ENCODE measurements at places on chromosomes 13 and 19.
A peak's percentile ranks its signal among the peaks of the same experiment; 100 is the strongest.

- no peak for DNase-seq
Measured at GRCh38 chr19:5292822-5293611, 47.6 kb downstream of the PTPRS start.

DNA sequence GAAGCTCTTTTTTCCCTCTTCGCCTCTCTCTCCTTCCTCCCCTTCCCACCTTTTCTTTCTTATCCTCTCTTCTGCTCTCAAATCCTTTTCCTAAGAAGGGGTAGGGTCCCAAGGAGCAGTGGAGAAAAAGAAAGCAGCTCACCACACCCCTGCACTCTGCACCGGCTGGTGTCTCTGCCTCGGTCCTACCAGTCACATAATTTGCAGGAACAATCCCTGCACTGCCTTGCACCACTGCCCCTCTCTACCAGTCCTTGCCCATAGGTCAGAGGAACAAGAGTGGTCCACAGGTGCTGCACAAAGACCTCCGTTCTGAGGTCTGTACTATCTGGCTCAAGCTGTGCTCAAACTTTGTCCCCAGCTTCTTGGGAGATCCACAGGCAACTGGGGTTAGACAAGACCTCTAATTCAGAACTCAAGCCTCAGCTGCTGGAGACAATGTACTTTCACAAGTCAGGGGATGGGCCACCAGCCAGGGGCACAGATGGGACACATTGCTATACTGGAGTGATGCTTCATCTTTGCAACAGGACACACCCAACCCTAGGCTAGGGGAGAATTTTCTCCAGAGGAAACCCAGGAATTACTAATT is 125.4 kb upstream of the ZNF507 start:
- DNase-seq, result no peak

- DNase-seq, result no peak
Measured at GRCh38 chr13:65540175-65540574, 1690.0 kb downstream of the PCDH9 start.

DNA sequence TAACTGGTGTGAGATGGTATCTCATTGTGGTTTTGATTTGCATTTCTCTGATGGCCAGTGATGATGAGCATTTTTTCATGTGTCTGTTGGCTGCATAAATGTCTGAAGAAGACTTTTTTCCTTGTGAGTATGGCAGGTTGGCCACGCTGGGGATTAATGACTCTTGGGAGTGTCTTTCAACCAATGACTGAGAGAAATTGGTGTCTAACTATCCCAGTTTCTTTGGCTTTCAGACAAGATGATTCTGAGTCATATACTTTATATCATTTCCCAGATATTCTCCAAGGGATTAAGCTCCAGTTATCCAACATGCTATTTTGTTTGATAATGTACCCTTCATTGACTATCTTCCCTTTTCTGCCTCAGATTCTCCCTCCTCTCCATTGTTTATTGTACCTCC is 35.5 kb upstream of the CSNK1A1L start:
- DNase-seq, result no peak

GRCh38 chr19:35000647-35001501 is 751 bp downstream of the GRAMD1A start:
- no peak for DNase-seq

DNA sequence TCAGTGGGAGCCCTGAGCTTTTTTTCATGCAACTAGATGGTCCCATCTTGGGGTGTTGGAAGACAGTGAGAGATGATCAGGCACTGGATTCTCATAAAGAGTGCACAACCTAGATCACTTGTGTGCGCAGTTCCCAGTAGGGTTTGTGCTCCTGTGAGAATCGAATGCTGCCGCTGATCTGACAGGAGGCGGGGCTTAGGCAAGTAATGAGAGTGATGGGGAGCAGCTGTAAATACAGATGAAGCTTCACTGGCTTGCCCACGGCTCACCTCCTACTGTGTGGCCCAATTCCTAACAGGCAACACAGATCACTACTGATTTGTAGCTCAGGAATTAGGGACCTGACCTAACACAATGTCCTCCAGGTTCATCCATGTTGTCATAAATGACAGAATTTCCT is 43.6 kb upstream of the UBAC2 start:
- no peak for DNase-seq

GRCh38 chr19:13441810-13442512 is 64.3 kb downstream of the CACNA1A start:
- no peak for DNase-seq

- no peak for DNase-seq
Measured at GRCh38 chr13:93420887-93421286, 194.3 kb downstream of the GPC6 start.

- no peak for DNase-seq
Measured at GRCh38 chr13:51549593-51549992, 34.7 kb upstream of the WDFY2 start.

DNA sequence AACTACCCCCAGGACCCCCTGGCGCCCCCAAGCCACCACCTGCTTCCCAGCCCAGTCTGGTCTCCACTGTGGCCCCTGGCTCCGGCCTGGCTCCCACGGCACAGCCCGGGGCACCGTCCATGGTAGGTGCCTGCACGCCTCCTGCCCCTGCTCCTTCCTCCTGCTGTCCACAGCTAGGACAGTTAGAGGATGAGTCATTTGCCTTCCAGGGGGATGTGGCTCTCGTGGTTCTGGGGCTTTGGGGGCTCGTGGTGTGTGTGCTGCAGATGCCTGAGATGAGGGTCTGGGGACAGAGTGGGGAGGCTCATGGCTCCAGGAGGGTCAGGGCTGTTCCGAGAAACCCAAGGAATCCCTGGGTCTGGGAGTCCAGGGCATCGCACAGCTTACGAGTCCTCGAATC is 12.7 kb downstream of the MED25 start:
- DNase-seq, result no peak

DNA sequence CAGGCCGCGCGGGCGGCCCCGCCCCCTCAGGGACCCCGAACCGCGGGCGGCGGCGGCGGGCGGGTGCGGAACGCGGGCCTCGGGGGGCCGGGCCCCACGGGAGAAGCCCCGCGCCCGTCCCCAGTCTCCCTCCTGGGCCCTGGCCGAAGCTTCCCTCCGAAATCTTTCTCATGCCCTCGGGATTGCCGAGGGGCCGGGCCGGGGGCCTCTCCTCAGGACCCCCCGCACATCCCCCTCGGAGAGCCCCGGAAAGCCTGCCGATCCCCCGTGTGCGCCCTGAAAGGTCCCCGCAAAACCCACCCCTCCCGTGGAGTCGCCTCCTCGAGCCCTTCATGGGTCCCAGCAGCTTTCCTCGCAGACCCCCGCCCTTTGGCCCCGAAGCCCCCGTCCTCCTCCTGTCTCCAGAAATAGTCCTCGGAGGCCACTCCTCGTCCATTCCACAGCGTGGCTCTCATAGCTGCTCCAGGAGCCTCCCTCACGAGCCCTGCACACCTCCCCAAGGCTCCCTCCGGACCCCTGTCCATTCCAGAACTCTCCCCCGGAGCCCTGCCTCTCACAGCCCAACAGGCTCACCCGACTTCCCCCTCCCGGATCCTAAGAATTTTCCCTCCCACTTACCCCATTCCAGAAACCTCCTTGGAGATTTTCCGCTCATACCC is 555 bp downstream of the SAMD4B start:
- no peak for DNase-seq

DNA sequence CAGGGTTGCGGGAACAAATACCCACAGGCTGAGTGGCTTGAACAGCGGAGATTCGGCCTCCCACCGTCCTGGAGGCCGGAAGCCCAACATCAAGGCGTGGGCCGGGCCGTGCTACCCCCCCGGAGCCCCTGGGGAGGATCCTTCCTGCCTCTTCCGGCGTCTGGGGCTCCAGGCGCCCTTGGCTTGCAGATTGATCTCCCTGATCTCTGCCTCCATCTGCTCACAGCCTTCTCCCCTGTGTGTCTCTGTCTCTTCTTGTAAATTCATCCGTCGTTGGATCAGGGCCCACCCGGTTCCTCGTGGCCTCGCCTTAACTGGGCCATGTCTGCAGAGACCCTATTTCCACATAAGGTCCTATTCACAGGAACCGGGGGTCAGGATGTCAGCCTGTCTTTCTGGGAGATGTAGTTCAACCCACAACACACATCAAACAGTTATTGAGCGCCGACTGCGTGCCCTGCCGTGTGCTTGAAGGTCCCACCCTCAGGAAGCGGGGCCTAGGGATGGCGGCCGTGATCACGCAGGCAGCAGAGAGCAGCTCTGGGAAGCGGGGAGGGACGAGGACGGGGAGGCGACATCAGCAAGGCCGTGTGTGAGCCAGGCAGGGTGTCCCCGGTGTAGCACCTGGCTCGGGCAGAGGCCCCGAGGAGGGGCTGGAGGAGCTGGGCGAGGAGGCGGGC is 21.3 kb downstream of the HCN2 start:
- no peak for DNase-seq

- no peak for DNase-seq
Measured at GRCh38 chr19:33684538-33685232, 62.9 kb downstream of the CHST8 start.

DNA sequence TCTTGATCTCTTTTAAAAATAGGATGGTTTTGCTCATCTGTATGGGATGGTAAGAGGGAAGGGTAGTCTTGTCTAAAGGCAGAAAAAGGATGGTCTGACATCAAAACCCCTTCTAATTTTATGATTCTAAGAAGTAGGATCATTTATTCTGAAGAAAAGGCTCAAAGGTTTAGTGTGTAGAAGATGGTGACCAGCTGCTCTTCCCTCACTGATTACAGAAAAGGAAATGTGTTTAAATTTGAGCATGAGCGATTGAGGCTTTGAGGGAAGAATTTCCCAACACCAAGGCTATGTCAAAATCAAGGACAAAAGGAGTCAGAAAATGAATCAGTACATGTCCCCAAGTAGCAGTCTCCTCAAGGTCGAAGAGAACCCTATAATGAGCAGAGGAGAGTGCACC is 909.8 kb downstream of the EFNB2 start:
- no peak for DNase-seq

GRCh38 chr19:45768655-45768983 is 433 bp downstream of the SIX5 start:
- DNase-seq, result no peak

GRCh38 chr19:17932485-17933338 is at the start of gene CCDC124:
TSS of gene CCDC124 (plus strand) at chr19:17933015. CDS start at chr19:17936421, 3,406 bp downstream.
- DNase-seq, result peak; percentile 76

- no peak for DNase-seq
Measured at GRCh38 chr19:45115809-45116615, 23.0 kb downstream of the PPP1R37 start.

DNA sequence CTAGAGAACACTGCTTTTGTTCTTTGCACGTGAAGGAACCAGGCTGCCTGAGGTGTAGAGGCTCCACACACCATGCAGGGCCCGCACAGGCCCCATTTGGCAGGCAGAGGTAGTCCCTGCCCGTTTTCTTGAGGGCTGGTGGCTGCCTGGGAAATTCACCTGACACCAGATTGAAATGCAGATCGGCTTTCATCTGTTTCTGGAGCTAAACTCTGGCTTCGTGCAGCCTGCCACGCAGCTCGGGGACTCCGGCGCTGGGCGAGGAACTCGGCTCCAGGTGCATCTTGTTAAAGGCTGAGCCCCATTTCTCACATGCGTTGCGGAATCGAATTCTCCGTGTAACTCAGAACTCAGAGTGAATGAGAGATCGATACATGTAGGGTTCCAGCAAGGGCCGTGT is 37.7 kb downstream of the ATP11A start:
- no peak for DNase-seq

- no peak for DNase-seq
Measured at GRCh38 chr13:63086286-63086685, 1670.6 kb upstream of the PCDH20 start.

GRCh38 chr13:101140087-101140770 is 276.1 kb downstream of the NALCN start:
- no peak for DNase-seq

- no peak for DNase-seq
Measured at GRCh38 chr19:29712744-29713516, 2.1 kb downstream of the C19orf12 start.

DNA sequence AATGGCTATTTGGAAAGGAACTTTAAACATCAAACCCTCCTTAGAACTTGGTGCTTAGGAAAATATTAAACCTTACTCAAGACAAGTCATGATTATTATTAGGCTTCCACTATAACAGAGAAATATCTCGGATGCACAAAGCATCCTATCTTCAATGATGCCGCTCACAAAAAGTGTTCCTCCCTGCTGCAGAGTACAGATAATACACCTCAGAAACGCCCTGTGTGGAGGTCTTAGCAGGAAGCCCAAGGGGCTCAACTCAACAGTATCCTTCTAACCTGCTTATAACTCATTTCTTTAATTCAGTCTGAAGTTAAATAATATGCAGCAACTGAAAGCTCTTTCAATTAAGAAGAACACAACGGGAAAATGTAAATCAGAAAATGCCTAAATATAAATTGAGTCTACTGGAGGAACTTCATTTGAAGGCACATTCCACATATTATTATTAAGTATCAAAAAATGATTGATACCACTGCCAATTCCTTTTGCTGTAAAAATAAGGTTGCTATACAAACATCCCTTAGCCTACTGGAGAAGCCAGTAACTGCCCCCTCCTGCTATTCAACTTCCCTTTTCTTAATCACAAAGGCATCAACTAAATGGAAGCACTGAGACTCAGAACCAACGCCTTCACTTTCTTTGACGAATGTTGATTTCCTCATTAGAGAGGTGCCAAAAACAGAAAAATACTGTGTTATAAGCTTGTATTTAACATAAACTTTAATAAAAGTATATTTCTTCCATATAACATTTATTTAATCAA is 12.0 kb downstream of the ELF1 start:
- no peak for DNase-seq

DNA sequence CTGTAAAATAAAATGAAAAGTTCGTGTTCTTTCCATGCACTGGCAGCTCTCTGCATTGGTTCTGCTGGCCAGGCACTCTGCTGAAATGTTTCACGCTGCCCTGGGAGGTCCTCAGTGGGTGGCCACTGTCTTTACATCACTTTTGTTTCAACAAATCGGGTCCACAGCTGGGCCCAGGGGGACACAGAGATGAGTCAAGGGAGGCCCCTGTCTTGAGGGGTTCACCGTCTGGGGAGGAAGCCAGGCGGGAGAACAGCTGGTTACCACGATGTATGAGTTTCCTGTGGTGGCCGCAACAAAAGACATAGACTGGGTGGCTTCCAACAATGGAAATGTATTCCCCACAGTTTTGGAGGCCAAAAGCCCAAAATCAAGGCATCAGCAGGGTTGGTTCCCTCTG is 5.1 kb upstream of the KLF2 start:
- no peak for DNase-seq

- DNase-seq, result no peak
Measured at GRCh38 chr13:103730407-103730806, 664.2 kb upstream of the SLC10A2 start.

GRCh38 chr19:31263328-31263727 is 85.9 kb downstream of the TSHZ3 start:
- DNase-seq, result no peak

- DNase-seq, result no peak
Measured at GRCh38 chr13:111845621-111846351, 221.2 kb upstream of the SOX1 start.
